ENCODE measurements at places on chromosomes 3 and 15.

GRCh38 chr3:87674397-87675161 lies 384.2 kb downstream of the CGGBP1 start:
- no peak for DNase-seq

DNA sequence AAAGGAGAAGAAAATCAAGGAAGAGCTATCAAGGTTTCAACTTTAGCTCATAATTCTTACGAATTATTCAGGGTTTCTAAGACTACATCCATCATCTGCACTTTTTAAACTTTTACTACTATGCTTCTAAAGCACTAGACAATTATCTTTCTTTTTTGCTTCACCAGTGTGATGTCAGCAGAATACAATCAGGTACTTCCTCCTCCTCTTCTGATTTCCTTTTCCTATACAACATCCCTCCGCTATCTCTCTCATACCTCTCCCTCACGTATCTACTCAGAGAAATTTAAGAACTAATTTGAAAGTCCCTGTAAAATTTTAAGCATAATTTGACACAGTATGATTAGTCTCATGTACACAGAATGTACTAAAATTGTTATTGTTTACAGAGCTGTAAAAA lies 47.3 kb upstream of the USP50 start:
- no peak for DNase-seq

DNA sequence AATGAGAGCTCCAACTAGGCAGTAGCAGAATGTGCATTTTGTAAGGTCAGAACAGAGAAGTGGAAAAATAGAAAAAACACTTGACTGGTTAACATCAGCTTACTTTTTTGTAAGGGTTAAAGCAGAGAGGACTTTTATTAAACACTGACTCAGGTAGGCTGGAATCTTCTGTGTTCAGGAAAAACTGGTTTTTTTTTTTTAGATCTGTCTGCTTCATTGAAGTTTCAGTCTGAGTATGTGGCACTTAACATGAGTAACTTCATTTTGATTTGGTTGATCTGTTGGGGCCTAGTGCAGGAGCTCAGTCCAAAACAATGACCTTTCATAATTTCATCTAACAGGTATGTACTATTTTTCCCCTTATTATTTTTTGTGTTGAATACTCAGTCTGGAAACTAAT lies 141.1 kb downstream of the DOCK3 start:
- no peak for DNase-seq

GRCh38 chr3:195045481-195046210 lies 225.3 kb downstream of the XXYLT1 start:
- DNase-seq, result no peak

GRCh38 chr3:12620305-12620704 lies 43.6 kb downstream of the RAF1 start:
- DNase-seq, result no peak

GRCh38 chr15:50815958-50816590 lies 50.6 kb upstream of the SPPL2A start:
- DNase-seq, result no peak

GRCh38 chr3:119492128-119492527 lies 6.2 kb upstream of the TIMMDC1 start:
- DNase-seq, result no peak

- no peak for DNase-seq
These were observed 196.0 kb downstream of the LPP start for GRCh38 chr3:188349933-188350332.

DNA sequence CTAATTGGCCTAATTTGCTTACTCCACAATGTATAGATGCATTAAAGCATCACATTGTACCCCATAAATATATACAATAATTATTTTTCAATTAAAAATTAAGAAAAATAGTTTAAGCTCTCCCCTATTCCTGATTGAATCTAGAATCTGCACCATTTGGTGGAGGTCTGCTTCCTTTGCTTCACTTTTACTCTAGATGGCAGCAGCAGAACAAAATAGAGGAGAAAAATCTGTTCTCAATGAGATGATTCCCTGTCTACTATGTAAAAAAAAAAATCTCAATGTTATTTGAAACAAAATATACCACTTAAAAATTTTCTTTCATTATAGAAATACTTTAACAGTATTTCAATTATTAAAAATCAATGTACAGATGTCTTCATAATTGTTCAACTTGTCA lies 109.6 kb upstream of the FXR1 start:
- no peak for DNase-seq

DNA sequence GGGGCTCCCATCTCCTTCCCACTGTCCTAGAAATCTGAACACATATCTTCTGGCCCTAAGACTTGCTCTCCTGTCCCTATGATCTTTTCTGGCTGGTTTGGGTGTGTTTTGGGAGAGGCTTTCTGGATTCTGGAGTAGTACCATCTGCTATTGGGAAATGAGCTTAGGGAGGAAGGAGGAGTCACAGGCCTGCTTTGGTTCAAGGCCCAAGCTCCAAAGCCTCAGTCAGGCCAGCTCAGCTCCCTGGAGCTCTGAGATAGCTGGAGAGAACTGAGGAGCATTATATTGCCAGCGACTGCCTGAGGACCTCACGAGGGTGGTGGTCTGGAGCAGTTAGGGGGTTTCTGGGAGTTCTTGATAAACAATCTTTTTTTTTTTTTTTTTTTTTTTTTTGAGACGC lies 18.7 kb downstream of the RASGRF1 start:
- no peak for DNase-seq

- peak; percentile 74 for DNase-seq
These were observed 98.8 kb downstream of the ZNF621 start for GRCh38 chr3:40623567-40623966.

DNA sequence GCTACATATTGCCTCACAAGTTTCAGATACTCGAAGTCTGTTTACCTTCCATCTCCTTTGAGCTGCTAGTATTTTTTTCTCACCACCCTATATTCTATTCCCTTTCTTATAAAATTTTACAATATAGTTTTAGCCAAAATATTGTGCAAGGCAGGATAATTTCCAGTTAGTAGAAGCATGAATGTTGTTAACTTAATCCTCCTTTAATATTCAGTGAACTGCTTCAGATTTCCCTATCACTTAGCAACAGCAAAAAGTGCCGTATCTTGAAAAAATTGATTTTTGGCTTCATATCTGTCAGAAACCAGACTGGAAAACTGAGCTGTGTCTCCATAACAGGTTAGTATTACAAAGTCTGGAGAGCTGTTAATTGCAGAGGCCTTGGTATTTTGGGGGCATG lies 24.0 kb downstream of the PLSCR4 start:
- DNase-seq, result no peak

GRCh38 chr3:119608405-119609000 lies 10.8 kb downstream of the PLA1A start:
- DNase-seq, result no peak

DNA sequence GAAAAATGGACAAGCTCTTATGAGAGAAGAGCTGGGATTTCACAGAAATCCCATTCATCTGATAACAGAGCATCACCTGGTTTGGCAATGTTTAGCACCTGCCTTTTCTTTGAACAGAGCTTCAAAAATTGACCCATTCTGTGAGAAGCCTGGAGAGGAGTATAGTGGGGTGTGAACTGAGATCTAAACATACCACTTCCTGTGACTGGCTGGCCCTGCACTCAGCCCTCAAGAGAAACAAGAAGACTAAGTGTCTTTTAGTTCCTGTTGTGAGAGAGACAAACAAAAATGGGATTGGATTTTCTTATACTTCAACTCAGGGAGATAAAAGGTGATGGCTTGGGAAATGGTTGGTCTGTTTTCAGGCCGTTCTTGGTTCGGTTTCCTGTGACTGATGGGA lies 1060.2 kb downstream of the ROBO1 start:
- DNase-seq, result no peak

- no peak for DNase-seq
These were observed 1261.1 kb downstream of the ROBO1 start for GRCh38 chr3:78506581-78507195.

DNA sequence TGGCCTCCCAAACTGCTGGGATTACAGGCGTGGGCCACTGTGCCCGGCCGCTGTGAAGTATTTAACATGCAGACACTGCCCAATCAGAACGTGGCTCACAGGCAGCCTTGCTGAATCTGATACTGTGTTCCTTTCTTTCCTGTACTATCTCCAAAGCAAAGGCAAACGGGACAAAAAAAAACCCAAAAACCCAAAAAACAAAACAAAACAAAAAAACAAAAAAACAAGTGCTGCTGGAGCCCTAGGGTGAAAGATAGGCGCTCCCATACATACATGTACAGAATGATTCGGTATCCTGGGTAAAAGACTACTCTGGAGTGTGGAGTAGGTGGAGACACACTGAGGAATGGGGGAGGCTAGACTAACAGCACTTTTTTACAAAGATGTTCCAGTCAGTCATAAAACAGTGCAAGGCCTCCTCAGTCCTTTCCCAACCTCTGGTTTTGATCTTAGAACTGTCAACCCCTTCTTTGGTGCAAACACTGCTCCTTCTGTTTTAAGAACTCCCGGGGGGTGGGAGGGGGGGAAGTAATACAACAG lies 7.7 kb upstream of the MAP1A start:
- no peak for DNase-seq

GRCh38 chr3:160540551-160540950 lies 24.8 kb downstream of the KPNA4 start:
- DNase-seq, result no peak

Measured in GDM1 (cell line).